NCI-H69 (cell line): ENCODE measurements at places on chromosomes 5 and 9.

GRCh38 chr5:151432210-151432609 is 15.2 kb upstream of the SLC36A1 start:
- DNase-seq = no peak

GRCh38 chr5:148511810-148512347 is 128.1 kb downstream of the FBXO38 start:
- no peak for DNase-seq

- DNase-seq = peak; percentile 36
Observed at GRCh38 chr5:154164249-154164581, 26.3 kb upstream of the GALNT10 start.

- no peak for DNase-seq
Observed at GRCh38 chr9:7324152-7324598, 475.4 kb downstream of the DMAC1 start.

- DNase-seq = no peak
Observed at GRCh38 chr9:134213508-134213850, 49.1 kb upstream of the RNU6ATAC start.

GRCh38 chr5:171850324-171850947 is 64.8 kb downstream of the SMIM23 start:
- DNase-seq = peak; percentile 32

DNA sequence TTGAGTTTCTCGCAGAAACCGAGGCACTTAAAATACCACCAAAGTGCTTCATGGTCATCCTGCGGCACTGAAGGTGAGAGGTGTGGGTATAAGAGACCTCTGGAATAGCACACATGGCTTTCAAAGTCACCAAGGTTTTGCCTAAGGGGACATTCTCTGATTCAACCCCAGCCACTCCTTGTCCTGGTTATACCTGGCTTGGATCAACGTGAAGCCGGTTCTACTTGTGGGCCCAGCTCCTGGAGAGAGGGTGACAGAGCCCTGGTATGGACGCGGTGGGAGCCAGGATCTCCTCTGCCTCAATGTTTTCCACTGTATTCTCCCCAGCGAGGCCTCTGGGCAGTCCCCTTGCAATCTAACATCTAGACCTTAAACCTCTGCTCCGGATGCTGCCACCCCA is 132.0 kb downstream of the FSTL4 start:
- no peak for DNase-seq

DNA sequence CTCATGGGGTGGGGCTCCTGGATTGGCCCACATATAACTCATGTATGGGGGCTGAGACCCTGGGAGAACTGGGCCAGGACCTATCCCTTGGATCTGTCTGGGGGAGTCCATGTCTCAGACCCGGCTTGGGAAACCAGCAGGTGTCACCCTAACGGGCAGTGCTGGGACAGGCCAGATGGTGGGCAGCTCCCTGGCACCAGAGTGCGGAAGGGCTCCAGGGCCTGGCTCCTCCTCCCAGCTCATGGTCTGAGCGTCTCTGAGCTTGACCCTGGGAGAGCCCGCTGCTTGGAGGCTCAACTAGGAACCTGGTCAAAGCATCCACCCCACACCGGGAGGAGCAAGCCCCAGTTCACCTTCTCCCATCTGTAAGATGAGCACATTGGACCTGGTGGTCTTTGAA is 15.5 kb upstream of the NCS1 start:
- no peak for DNase-seq

DNA sequence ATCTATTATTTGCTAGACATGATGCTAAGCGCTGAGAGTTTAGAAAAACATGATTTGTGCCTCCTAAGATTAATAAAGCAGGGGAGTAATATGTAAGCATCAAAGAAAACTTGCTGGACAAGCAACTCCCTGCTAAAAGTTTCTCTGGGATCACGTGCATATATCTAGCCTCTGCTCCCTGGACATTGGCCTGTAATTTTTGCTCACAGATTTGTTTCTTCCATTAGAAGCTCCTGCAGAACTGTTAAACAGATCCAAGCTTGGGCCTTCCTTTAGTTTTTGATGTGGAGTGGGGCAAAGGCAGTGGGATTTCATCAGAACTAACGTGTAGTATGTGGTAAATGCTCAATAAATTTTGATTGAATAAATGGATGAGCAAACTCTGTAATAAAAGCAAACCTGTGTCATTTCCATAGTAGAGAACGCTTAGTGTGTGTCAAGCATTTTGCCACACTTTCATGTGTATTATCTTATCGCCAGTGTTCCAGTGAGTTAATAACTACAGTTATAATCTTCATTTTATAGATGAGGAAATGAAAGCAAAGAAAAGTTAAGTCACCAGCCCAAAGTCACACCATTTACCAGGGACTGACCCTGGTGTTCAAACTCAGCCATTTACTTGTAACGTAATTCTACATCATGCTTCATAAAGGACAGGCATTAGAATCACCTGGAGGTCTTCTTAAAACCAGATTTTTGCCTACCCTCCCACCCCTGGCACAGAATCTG is 100.3 kb downstream of the PCSK5 start:
- no peak for DNase-seq

GRCh38 chr5:35877655-35878054 is 21.0 kb downstream of the IL7R start:
- no peak for DNase-seq

GRCh38 chr5:72662936-72663335 is 153.5 kb upstream of the TNPO1 start:
- DNase-seq = no peak

GRCh38 chr9:130601100-130601499 is 21.7 kb downstream of the FUBP3 start:
- DNase-seq = no peak

GRCh38 chr9:108903420-108904103 is 30.4 kb downstream of the ELP1 start:
- DNase-seq = peak; percentile 30

DNA sequence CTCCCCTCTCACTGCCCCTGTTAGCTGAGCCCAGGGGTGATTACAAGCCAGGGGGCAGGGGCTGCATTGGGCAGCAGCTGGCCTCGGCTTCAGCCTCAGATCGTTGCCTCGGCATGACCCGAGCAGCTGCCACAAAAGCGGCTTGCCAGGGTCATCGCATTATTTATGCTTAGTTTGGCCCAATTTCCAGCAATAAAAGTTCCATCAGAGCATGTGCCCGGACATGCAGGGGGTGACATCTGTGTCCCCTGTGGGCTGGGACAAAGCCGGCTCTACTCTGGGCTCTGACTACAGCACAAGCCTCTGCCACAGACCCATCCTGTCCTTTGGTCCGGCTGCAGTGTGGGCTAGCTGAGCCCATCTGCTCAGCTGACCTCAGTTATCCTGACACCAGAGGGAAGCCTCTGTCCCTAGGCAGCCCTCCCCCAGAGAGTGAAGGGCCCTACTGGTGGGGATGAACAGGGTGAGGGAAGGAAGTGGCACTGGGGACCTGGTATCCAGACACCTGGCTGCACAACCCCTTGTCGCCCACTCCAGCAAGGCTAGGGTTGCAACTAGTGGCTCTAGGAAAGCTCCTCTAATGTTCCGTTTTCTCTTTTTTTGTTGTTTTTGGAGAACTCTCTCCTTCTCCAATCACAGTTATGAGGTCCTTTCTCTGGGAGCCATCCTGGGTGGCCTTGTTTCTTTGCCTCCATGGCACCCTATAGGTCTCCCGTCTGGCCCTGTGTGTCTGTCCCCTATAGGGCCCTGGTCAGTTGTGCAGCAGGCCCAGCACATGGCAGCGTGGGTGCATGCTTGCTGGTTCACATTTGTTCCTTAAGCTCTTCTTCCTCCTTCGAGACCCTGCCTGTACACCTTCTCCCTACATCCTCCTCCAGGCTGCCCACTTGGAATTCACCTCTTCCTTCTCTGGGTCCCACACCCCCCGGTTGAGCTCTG is 13.3 kb upstream of the GADD45G start:
- peak; percentile 41 for DNase-seq

DNA sequence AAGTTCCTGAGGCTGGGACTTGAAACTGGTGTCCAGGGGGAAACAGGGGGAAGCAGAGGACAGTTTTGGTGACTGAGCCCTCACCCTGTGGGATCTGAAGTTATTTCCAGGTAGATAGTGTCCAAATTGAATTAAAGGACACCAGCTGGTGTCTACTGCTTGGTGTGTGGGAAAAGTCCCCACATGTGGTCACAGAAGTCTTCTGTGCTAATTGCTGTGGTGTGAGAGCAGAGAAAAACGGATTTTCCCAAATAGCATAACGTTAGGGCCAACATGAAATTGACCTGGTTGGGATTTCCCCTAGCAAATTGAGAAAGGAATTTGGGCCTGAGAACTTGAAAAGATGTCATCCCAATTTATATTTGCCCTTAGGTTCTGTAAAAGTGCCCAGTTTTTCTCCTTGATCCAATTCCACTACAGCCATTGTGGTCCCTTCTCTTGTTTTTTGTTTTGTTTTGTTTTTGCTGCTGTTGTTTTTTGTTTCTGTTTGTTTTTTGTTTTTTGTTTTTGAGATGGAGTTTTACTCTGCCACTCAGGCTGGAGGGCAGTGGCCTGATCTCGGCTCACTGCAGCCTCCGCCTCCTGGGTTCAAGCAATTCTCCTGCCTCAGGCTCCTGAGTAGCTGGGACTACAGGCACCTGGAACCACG is 5.6 kb upstream of the STARD4 start:
- DNase-seq = no peak

DNA sequence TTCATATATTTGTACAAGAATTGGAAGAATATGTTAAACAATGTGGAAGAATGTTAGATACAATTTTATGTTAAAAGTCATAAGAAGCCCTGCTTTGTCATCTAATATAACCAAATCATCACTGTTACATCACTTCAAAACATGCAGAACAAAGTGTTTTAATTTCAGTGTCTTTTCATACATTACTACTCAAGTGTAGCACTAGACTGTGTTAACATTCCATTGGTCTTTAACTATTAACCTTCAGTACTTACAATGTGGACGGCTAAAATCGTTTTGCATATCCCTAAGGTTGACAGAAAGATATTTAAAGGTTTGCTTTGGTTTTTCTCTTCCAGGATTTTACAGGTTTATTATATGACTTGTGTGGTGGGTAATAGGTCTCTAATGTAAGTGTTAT is 50.9 kb downstream of the VCAN start:
- DNase-seq = no peak
